ENCODE measurements at places on chromosomes 11 and 22. TPM values are rescaled to one million over a fixed set of nuclear protein-coding genes. Genes with fewer than 3 reads are reported as not detected.
A peak's percentile ranks its signal among the peaks of the same experiment; 100 is the strongest.

FGF4 gene
- total RNA-seq, result not detected

P4HA3 gene
- total RNA-seq, result 0.93 TPM

NOL12 gene
- total RNA-seq, result 47.1 TPM

TEX54 gene
- total RNA-seq, result not detected

GLB1L2 gene
- total RNA-seq, result 17.0 TPM

TMEM45B gene
- total RNA-seq, result not detected

SLC5A4 gene
- not detected for total RNA-seq

AMOTL1 gene
- 76.6 TPM for total RNA-seq

DDB1 gene
- 172 TPM for total RNA-seq

EFCAB6 gene
- total RNA-seq, result 0.93 TPM

OR10A2 gene
- total RNA-seq, result not detected

OR4X1 gene
- total RNA-seq, result not detected

RFPL1 gene
- not detected for total RNA-seq

CNTF gene
- total RNA-seq, result 2.4 TPM

KCNK4 gene
- total RNA-seq, result not detected

SRPRA gene
- 176 TPM for total RNA-seq

RPS25 gene
- total RNA-seq, result 1,252 TPM

KIAA1671 gene
- total RNA-seq, result 68.1 TPM

RASSF10 gene
- not detected for total RNA-seq

OR52A5 gene
- total RNA-seq, result not detected

DNA sequence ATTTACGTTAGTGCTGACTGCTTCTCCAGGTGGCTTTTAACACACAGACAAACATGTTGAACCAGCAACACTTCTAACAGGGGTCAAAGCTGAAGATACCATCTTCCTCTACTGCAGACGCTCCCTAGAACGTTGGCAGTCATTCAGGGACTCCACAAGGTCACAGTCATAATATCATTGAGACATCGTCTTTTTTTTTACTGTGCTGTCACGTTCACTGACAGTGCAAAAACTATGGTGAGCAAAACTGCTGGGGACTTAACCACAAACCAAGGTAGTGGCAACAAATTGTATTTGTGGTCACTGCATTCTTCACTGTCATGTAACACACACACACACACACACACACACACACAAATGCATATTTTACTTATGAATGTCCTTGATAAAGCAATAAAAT lies 244.9 kb downstream of the CASP12 start:
- DNase-seq, result no peak

DNA sequence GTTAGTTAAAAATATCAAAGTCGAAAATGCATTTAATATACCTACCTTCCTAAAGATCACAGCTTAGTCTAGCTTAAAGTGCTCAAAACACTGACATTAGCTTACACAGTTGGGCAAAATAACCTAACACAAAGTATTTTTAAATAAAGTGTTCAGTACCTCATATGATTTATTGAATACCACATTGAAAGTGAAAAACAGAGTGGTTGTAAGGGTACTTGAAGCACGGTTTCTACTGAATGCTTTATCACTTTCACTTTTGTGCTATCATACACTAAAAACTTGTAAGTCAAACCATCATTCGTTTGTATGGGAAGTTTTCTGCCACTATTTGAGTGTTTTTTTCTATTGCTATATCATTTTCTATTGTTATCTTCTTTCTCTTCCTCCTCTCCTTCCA lies 36.6 kb downstream of the ZBTB44 start:
- no peak for DNase-seq

DNA sequence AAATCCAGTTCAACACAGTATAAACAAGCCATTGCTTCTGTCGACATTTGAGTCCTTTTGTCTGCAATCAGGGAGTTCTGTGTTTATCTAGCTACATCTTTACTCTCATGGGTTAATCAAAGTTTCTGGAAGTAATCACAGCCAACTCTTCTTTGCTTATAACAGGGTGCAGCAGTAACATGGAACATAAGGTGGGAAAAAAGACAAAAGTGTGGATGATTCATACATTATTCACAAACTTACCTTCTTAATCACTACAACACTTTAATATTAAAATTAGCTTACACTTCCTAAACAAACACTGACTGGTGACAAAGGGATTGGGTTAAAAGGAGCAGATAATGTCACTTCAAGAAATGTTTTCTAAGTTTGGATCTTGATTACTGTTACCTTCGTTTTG lies 44.7 kb downstream of the SNX19 start:
- peak; percentile 29 for DNase-seq

DNA sequence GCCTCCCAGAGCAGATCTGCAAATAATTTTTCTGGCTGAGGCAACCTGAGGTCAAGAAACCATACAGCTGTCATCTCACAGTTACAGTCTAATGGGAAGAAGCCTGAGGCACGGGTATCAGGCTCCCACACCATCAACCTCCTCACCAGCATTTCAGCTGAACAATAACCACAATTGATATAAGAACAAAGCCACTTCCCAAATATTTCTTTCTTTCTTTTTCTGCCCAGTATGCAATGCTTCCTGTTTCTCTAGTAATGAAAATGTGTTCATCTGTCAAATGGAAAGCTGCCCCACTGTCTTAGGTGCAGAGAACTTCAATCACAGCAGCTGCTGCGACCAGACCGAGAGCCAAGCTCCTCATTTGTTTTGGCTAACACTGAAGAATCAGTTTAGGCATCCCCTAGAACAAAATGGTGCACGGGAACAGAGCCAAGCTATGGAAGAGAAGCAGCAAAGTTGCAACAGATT lies 108.4 kb downstream of the BLID start:
- DNase-seq, result no peak

DNA sequence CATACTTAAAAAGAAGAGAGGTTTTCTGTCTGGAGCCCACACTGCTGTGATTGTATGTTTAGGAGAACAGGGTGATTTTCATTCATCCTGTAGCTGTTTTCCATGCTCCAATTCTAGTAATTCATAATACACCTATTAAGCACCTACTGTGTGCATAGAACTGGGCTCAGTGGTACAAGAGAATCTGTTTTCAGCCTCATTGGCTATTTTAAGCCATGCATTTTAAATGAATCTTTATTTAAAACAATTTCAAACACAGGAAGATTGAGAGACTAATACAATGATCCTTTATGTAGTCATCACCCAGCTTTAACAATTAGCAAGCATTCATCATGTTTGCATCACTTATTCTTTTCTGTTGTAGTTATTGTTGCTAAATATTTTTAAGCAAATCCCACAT lies 86.2 kb downstream of the BDNF start:
- DNase-seq, result no peak

GRCh38 chr11:2095198-2095520 lies 44.0 kb downstream of the IGF2 start:
- no peak for DNase-seq

GRCh38 chr11:123392844-123393243 lies 37.2 kb upstream of the GRAMD1B start:
- DNase-seq, result no peak

GRCh38 chr11:63534895-63535461 lies 1.6 kb upstream of the PLAAT4 start:
- DNase-seq, result no peak

DNA sequence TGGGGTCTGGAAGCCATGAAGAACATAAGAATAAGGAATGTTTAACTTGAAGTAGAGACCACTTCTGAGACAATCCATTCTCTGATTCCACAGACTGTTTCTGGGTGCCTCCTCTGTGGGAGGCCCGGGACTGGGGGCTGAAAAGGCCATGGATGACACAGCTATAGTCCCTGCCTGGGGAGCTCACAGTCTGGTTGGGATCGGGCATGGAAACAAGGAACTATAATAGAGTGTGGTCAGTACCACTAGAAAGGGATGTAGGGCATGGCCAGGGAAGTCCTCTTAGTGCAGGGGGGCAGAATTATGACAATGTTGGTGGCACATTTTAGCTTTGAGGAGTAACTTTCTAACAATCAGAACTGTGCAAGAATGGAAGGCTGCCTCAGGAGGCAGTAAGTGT lies 9.2 kb upstream of the KCNE3 start:
- DNase-seq, result no peak

- DNase-seq, result no peak
Observed at GRCh38 chr11:61923166-61924063, 6.0 kb upstream of the RAB3IL1 start.

GRCh38 chr11:108616549-108616948 lies 23.0 kb upstream of the EXPH5 start:
- DNase-seq, result peak; percentile 96

DNA sequence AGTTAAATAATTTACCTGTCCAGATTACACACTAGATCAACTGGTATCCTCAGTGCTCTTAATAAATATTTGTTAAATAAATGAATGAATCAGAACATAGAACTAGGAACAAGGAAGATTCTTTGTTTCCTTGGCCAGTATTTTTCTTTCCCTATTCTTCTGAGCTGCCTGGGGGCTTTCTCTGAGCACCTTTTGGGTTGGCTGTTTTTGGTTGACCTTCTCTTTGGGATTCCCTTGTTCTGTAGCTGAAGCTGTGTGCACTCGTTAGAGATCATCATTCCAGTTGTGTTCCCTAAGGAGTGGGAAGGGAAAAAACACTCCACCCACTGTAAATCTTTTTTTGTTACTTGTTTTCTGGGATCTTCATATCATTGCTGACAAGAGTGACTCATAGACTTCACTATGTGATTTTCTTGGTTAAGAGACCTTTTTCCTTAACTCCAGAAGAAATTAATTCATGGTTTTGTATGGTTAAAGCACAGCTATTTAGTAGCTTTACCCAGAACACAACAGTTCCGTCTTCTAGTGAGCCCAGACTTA lies 84.3 kb downstream of the STIM1 start:
- DNase-seq, result no peak

GRCh38 chr11:59787816-59788215 lies 22.8 kb downstream of the MRPL16 start:
- DNase-seq, result peak; percentile 37

GRCh38 chr22:36918586-36919284 lies 5.3 kb downstream of the CSF2RB start:
- DNase-seq, result no peak

DNA sequence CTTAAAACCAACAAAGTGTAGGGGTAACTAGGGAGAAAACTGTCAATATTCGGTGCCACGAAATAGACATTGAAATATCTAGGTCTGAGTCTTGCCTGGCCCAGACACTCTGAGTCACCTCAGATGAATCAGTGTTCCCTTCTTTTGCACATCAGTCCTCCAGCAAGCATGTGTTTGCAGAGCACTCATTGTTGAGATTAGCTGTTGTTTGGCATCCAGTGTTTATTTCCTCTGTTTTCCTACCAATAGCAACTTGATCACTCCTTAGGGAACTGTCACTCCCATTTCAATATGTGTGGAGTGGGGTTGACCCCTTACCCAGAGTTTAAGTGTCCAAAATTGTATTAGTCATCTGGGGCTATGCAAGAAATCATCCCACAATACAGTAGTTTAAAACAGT lies 4.7 kb upstream of the ASCC2 start:
- peak; percentile 81 for DNase-seq

DNA sequence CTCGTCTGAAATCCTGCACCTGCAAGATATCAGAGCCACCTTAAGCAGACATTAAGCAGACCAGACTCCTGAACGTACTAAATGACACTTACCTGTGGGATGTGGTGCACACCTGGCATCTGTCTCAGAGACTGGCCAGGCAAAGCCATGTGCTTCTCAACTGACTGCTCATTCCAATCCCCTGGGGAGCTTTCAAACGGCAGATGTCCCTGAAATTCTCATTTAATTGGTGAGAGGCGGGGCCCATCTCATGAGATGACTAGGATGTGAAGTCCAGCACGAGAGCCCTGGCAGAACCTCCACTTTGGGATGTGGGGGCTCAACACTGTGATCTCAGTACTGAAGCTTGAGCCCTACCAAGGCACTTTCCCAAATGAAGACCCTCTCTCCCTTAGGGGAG lies 84.9 kb upstream of the HMGXB4 start:
- no peak for DNase-seq

- DNase-seq, result peak; percentile 84
Observed at GRCh38 chr22:19880786-19881569, 26.3 kb upstream of the GNB1L start.

- DNase-seq, result no peak
Observed at GRCh38 chr11:116072133-116072532, 567.9 kb upstream of the CADM1 start.

GRCh38 chr11:30150425-30150824 lies 80.4 kb upstream of the FSHB start:
- DNase-seq, result no peak

DNA sequence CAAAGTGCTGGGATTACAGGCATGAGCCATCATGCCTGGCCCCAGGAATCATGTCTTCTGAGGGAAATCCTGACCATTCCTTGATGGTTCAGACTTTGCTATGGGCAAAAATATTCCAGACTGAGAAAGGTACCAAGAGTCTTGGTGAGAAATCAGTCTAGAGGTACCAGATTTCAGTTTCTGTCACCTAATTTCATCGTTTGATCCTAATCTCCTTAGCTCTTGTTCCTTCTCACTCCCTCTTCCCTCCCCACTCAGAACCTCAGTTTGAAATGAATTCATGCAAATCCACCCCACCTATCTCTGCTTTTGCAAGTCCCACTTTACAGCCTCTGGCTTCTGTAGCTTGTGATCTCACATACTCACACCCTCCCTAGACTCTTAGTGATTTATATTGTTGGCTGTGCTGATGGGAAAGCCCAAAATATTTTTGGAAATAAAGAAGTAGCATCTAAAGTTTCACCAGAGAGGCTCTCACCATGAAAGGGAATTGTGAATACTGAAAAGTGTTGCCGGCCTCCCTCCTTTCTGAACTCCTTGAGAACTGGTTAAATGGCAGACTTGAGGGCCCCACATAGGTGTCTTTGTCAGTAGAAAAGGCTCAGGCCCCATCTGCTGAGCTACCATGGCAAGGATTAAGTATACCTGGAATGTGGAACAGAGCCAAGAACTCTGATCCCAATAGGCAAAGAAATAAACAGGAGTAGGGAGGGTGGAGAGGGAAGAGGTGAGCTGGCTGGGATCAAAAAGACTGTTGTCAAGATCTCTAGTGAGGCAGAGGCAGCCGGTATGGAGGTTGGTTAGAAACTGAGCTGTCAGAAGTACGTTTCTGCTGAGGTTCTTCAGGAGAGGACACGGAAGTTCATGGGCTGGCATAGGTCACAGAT lies 190.5 kb upstream of the MTMR2 start:
- peak; percentile 47 for DNase-seq

DNA sequence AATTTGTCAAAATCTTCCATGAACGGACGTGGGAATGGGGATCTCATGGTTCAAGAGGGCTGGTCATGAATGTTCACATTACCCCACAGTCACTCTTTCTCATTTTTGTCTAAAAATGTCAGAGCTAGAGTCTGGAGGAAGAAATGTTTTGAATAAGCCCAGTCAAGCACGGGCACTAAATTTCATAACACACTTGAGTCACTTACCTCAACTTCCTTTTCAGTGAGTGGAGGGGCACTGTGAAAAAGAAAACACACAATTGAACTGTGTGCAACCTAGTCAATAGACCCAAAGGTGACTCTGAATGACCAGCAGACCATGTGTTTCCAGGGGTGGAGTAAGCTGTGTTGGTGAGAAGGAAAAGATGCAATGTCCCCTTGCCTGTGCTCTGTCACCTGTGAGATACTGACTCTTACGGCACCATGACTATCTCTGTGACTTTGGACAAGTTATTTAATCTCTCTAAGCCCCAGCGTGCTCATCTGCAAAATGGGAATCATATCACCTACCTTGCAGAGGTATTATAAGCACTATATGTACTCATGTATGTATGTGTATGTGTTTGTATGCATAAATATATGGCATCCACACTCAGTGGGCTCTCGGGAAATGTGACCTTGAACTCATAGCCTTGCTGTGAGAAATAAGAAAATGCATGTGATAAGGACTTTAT lies 38.2 kb upstream of the LYVE1 start:
- peak; percentile 38 for DNase-seq
